Left lung (tissue), 14 donors: ENCODE measurements at places on chromosomes 12 and 14. TPM values are rescaled to one million over a fixed set of nuclear protein-coding genes. Genes with fewer than 3 reads are reported as not detected.
A peak's percentile ranks its signal among the peaks of the same experiment; 100 is the strongest.

- no peak overlapping the region for H3K4me3 ChIP-seq
- H3K27me3 ChIP-seq = no peaks in the 10 kb centered on the region
Measured at GRCh38 chr14:75198291-75198933, 22.0 kb upstream of the TMED10 start.

DNA sequence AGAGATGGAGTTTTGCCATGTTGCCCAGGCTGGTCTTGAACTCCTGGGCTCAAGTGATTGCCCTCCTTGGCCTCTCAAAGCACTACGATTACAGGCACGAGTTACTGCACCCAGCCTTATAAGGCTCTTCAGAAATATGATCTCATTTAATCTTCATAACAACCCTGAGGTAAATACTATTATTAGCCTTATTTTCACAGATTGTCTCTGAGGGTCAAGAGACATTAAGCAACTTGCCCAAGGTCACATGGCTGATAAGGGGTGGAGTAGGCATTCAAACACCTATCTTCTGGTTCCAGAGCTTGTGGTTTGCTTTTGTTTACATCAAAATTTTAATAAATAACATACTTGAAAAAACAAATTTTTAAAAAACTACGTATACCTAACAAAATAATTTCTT, 5.1 kb downstream of the PRKAG1 start:
- H3K27me3 ChIP-seq = no peaks in the 10 kb centered on the region
- H3K27ac ChIP-seq = no peak overlapping the region
- H3K4me1 ChIP-seq = peaks cover 8% of the 10 kb centered on the region
- H3K36me3 ChIP-seq = no peaks in the 10 kb centered on the region
- DNase-seq = no peak
- H3K4me3 ChIP-seq = no peak overlapping the region

- no peaks in the 10 kb centered on the region for H3K27me3 ChIP-seq
- no peak for DNase-seq
- no peak overlapping the region for H3K4me3 ChIP-seq
- H3K27ac ChIP-seq = no peak overlapping the region
- H3K36me3 ChIP-seq = no peaks in the 10 kb centered on the region
Measured at GRCh38 chr12:47576289-47576945, 129.4 kb downstream of the RPAP3 start.

- no peak overlapping the region for H3K27ac ChIP-seq
- H3K27me3 ChIP-seq = peaks cover 35% of the 10 kb centered on the region
- no peaks in the 10 kb centered on the region for H3K36me3 ChIP-seq
- H3K4me3 ChIP-seq = no peak overlapping the region
- DNase-seq = no peak
Measured at GRCh38 chr12:52228931-52229330, 4.1 kb upstream of the KRT7 start.

The SLC7A8 gene
- polyA plus RNA-seq = 131 TPM

GRCh38 chr14:30225176-30225575, 297.5 kb upstream of the PRKD1 start:
- no peaks in the 10 kb centered on the region for H3K4me1 ChIP-seq

The CD69 gene
- polyA plus RNA-seq = 7.0 TPM

The LMNTD1 gene
- 0.35 TPM for polyA plus RNA-seq

The PROX2 gene
- polyA plus RNA-seq = 3.2 TPM

The GDF3 gene
- not detected for polyA plus RNA-seq

The INHBE gene
- 0.76 TPM for polyA plus RNA-seq

DNA sequence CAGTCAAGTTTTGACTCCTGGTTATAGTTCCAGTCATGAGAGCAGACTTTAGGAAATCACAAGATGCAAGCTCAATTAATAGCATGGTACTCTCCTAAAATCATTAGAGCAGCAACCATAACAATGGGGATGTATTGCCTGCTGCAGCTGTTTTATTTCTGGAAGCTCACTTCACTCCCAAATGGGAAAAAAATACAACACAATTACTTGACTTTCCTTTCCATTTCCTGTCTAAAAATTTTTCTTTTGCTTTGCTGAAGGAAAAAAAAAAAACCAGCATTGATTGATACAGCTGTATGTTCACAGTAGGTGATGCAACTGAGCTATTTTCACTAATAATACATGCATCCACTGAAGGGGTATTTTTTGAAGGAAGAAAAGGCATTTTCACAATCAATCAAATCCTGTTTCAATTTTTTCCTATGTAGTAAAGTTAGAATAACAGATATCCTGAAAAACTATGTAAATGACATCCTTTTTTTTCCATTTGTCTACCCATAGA, 143.9 kb upstream of the NOVA1 start:
- H3K27me3 ChIP-seq = no peaks in the 10 kb centered on the region
- H3K36me3 ChIP-seq = no peaks in the 10 kb centered on the region
- no peak overlapping the region for H3K27ac ChIP-seq

- H3K27ac ChIP-seq = no peak overlapping the region
- no peak for DNase-seq
- H3K36me3 ChIP-seq = no peaks in the 10 kb centered on the region
- H3K4me3 ChIP-seq = no peak overlapping the region
- H3K4me1 ChIP-seq = no peaks in the 10 kb centered on the region
Measured at GRCh38 chr14:92917041-92917940, 5.7 kb upstream of the CHGA start.

- H3K36me3 ChIP-seq = no peaks in the 10 kb centered on the region
- H3K4me1 ChIP-seq = no peaks in the 10 kb centered on the region
- H3K4me3 ChIP-seq = no peak overlapping the region
- no peak for DNase-seq
- H3K27ac ChIP-seq = no peak overlapping the region
Measured at GRCh38 chr14:67497716-67498115, 9.2 kb upstream of the TMEM229B start.

GRCh38 chr14:54225457-54226060, 171.2 kb upstream of the CDKN3 start:
- H3K4me1 ChIP-seq = peaks cover under 1% of the 10 kb centered on the region
- DNase-seq = no peak
- no peak overlapping the region for H3K27ac ChIP-seq
- H3K27me3 ChIP-seq = no peaks in the 10 kb centered on the region
- no peaks in the 10 kb centered on the region for H3K36me3 ChIP-seq
- no peak overlapping the region for H3K4me3 ChIP-seq

The SLC2A13 gene
- polyA plus RNA-seq = 6.6 TPM

The PLD4 gene
- polyA plus RNA-seq = 6.1 TPM

The TMEM30B gene
- polyA plus RNA-seq = 18.0 TPM

- H3K4me3 ChIP-seq = no peak overlapping the region
- no peak for DNase-seq
- peaks cover 9% of the 10 kb centered on the region for H3K4me1 ChIP-seq
- no peaks in the 10 kb centered on the region for H3K36me3 ChIP-seq
Measured at GRCh38 chr12:24705741-24706358, 243.1 kb downstream of the BCAT1 start.

The GYS2 gene
- not detected for polyA plus RNA-seq

GRCh38 chr12:100574187-100575074, 947 bp downstream of the GAS2L3 start:
- no peaks in the 10 kb centered on the region for H3K27me3 ChIP-seq
- H3K4me3 ChIP-seq = peak overlapping the region; percentile 79
- no peaks in the 10 kb centered on the region for H3K36me3 ChIP-seq

The C12orf54 gene
- polyA plus RNA-seq = 1.1 TPM

GRCh38 chr12:131155131-131155530, 201.4 kb downstream of the ADGRD1 start:
- H3K4me1 ChIP-seq = no peaks in the 10 kb centered on the region
- no peaks in the 10 kb centered on the region for H3K36me3 ChIP-seq
- H3K27ac ChIP-seq = no peak overlapping the region
- no peak for DNase-seq
- no peaks in the 10 kb centered on the region for H3K27me3 ChIP-seq
